ENCODE measurements at places on chromosomes 11 and 22.

- DNase-seq = no peak
Measured at GRCh38 chr11:5267033-5267563, 2.6 kb downstream of the HBE1 start.

DNA sequence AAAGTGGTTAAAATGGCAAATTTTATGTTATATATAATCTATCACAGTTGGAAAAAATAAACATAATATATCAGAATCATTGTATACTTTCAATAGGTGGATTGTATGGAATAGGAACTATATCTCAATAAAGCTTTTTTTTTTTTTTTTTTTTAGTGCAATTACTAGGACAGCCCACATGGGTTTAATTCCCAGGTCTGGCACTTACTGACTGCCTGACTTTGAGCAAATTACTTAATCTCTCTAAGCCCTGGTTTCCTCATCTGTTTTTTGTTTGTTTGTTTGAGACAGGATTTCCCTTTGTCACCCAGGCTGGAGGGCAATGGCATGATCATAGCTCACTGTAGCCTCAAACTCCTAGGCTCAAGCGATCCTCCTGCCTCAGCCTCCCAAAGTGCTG, 26.1 kb upstream of the BAIAP2L2 start:
- DNase-seq = no peak

GRCh38 chr11:9574622-9575259, 1.3 kb downstream of the WEE1 start:
- DNase-seq = no peak

DNA sequence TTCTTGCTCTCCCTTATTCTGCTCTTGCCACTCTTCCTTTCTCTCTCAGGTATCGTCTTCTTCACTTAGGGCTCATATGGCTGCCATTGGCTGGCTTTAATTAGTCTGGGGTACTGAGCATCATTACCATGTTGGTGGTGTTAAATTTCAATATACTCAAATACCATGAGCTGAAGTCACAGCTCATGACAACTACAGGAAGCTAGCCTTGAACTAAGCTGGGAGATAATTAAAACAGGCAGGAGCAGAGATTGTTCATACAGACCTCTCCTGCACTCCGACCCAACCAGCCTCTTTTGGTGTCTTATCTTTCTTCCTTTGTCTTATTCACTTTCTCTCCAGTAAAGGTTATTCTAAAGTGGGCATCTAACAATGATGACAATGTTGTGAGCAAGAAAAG, 130.9 kb upstream of the BLID start:
- no peak for DNase-seq

- DNase-seq = peak; percentile 49
Measured at GRCh38 chr11:44611088-44611487, 45.6 kb downstream of the CD82 start.

DNA sequence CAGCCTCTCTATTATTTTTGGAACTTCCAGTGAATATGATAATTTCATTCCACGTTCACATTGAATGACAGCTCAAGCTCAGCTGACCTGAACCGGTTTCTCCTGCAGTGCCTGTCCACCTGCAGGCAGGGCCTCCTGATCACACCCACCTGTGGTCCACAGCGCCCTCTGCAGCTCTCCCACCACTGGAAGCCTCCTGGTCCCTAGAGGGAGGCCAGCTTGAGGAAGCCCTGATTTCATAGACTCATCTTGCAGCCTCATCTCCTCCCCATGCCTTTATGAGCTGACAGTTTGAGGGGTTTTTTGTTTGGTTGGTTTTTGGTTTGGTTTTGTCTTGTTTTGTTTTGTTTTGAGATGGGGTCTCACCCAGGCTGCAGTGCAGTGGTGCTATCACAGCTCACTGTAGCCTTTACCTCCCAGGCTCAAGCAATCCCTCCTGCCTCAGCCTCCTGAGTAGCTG, 29.9 kb upstream of the MALAT1 start:
- no peak for DNase-seq

- DNase-seq = no peak
Measured at GRCh38 chr11:34439610-34440198, 970 bp downstream of the CAT start.

DNA sequence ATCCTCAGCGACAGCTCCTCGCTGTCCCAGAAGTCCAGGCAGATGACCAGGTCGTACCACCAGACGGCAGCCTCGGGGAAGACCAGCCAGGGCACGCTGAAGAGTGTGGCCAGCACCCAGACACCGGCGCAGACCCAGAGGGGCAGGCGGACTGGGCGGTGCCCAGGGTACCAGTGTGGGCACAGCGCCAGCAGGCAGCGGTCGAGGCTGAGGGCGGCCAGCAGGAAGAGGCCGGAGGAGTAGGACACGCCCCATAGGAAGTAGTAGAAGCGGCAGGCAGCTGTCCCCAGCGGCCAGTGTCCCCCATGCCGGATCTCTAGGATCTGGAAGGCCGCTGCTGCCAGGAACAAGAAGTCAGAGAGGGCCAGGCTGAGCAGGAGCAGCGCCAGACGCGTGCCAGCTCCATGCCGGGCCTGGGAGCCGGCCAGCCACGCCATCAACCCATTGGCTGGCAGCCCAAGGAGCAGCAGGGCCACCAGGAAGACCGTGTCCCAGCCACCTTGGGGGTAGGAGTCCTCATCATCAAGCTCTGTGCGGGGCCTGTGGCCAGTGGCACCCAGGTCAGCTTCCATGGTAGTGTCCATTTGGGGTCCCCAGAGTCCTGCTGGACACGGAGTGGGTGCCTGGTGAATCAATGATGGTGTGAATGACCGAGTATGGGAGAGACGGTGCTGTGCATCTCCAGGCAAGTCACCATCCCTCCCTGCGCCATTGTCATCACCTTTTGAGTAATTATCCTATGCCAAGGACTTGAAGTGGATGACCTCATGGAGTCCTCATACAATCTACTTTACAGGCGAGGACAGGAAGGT, at the start of gene GPR152:
TSS of gene GPR152 (minus strand) at position 589 of the 812 bp plus-strand sequence. CDS start at position 584, 5 bp downstream.
- no peak for DNase-seq

GRCh38 chr11:792873-793272, 3.0 kb upstream of the CEND1 start:
- DNase-seq = no peak

DNA sequence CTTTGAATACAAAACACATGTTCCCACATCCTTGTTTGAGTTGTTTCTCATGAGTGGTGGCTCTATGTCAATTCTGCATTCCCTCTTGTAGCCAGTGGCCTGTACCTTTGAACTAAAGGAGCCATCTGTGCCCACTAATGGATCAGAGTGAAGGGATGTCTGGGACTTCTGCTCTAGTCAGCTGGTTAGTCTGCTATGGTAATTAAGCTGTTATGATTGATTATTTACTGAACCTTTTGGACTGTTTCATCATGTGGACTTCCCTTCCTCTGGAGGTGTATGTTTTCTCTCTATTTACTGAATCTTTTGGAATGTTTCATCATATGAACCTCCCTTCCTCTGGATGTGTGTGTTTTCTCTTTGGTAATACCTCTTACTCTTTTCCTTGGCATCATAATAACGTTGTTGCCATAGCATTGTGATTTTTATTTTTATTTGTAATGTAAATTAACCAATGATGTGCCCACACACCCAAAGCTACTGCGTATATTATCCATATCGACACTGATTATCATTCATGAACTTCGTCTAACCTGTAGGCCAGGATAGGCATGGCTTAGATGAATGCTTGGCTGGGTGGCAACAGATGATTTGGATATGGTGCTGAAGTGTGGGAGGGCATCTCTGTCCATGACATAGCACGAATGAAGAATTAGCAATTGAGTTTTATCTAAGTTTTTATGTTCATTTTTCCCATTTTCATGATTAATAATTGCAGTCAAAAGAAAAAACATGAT, 112.3 kb upstream of the SORL1-AS1 start:
- no peak for DNase-seq

DNA sequence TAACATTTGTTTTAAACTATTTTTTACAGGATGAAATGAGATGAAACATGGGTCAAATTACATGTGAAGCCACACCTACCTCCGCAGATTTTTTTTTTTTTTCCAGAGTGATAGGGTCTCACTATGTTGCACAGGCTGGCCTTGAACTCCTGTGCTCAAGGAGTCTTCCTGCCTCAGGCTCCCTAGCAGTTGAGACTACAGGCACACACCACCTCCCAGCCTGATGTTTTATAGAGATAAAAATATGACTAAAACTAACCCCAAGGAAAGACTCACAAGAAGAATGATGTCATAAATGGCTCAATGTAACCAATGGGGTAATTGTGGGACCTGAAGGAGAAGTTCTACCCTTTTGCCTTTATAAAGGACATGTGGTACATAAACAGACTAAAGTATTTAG, 52.3 kb upstream of the SOX6 start:
- DNase-seq = no peak

- DNase-seq = no peak
Measured at GRCh38 chr11:127733552-127733951, 733.0 kb upstream of the KIRREL3 start.

DNA sequence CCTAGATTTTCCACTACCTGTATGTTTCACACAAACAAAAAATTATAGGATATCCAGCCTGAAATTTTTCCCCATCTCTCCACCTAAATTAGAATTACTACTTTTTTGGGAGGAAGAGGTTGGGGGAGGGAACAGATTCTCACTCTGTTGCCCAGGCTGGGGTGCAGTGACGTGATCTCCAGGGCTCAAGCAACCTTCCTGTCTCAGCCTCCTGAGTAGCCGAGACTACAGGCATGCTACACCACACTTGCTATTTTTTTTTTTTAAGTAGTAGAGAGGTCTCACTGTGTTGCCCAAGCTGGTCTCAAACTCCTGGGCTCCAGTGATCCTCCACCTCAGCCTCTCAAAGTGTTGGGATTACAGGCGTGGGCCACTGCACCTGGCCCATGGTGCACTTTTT, 9.5 kb downstream of the JAML start:
- DNase-seq = no peak

DNA sequence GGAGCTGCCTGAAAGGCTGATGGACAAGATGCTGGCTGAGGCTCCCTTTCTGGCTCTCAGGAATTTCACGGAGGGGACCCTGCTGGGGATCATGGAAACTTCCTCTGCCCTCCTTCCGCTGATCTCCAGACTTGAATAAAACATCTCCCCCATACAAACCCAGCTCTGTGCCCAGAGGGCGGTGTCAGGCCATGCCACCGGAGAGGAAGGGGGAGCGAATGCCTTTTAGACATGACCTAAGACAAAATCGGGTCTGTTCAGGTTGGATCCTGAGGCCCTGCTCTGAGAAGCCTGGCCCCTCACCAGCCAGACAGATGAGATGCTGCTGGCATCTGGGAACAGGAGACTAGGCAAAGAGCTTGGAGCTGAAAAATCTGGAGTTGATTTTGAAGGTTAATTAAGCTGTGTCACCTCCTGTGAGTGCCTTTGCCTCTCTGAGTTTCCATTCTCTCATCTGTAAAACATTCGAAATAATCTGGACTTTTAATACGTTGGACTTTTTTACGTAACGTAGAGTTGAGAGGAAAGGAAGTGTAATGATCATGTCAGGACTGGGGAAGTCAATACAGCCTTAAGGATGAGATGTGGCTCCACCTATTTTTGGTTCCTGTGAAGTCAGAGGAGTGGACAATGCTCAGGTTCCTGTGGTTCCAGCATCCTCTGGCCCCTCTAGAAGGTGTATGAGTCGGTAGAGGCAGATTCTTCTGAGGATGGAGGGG, 163.6 kb downstream of the ST3GAL4 start:
- DNase-seq = no peak

GRCh38 chr11:28537822-28538221, 429.6 kb downstream of the METTL15 start:
- no peak for DNase-seq

DNA sequence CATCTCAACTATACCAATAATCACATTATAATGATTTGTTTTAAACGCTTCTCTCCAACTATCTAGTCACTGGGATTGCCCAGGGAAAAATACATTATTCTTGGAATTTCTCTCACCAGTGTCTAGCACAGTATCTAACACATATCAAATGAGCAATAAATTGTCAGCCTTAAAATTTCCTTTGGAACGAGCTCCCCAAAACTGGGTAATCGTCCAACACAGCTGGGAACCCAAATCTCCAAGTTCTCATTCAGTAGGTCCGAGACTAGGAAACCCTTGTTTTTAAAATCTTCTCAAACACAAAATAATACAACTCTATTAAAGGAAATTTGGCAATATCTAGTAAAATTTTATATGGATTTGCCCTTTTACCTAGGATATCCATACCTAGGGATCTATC, 327.8 kb upstream of the ARHGAP42 start:
- DNase-seq = no peak

- no peak for DNase-seq
Measured at GRCh38 chr11:122098261-122098980, 17.6 kb downstream of the BLID start.

DNA sequence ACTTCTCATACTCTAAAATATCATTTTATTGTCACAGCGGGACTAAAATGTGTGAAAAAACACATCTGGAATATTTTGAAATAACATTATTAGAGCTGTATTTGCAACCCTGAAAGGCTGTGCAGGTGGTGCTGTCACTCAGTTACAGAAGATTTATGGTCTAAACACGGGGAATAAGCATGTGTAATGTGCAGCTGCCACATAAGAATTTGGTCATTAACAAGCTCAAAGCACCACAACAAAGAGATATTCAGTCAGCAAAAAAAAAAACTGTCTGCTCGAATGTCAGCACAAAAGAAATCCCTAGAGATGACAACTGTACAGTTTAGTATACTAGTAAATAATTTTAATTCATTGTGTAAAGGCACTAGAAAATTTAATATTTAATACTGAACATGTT, 31.3 kb downstream of the TMEM123 start:
- no peak for DNase-seq

DNA sequence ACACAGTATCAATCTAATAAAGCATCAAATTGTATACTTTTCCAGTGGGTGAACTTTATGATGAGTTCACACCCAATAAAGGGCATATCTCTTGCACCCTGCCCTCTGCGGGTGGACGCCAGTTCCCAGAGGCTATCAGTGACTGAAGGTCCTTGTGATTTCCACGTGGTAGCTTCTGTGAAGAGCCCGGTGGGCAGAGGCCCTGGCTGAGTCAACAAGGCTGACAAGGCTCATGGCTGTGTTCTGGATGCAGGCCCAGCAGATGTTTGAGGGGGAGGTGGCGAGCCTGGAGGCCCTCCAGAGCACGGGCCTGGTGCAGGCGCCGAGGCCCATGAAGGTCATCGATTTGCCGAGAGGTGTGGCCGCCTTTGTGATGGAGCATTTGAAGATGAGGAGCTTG, 71.4 kb downstream of the PIWIL3 start:
- no peak for DNase-seq

GRCh38 chr11:57649826-57650738, at the start of gene YPEL4:
TSS of gene YPEL4 (minus strand) at chr11:57649912. CDS start at chr11:57647107, 2,805 bp downstream.
- DNase-seq = no peak

- DNase-seq = no peak
Measured at GRCh38 chr11:95088946-95089619, 563 bp upstream of the ENDOD1 start.

DNA sequence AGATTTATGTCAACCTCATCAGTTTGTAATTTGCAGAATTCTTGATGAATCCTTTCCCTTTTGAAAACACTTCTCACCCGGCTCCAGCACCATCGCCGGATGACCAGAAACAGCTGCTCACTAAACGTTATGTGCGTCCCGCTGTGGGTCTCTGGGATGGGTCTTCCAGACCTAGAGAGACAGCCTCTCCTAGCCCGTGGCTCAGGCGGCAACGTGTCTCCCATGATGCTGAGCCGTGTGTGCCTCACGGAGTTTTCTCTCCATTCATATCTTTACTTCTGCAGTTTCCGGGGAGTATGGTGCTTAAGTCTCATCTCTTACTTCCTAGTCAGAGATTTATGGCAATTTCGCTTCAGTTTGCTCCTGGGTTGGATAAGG, 25.0 kb upstream of the ACR start:
- DNase-seq = no peak

Data from gastrocnemius medialis (tissue), 4 donors.